HFFc6 (cell line): ENCODE measurements at places on chromosomes 7 and 10.

- no peak overlapping the region for H3K27ac ChIP-seq
- peaks cover 5% of the 10 kb centered on the region; the same call in 1 of the 2 replicates for H3K27me3 ChIP-seq
- peaks cover 20% of the 10 kb centered on the region for H3K4me1 ChIP-seq
- H3K4me3 ChIP-seq, result no peak overlapping the region
- peaks cover 48% of the 10 kb centered on the region for H3K36me3 ChIP-seq
These were observed 22.2 kb upstream of the SH2D4B start for GRCh38 chr10:80515511-80515910.

GRCh38 chr10:103885617-103886016, 30.2 kb upstream of the SH3PXD2A start:
- H3K36me3 ChIP-seq, result peaks cover 4% of the 10 kb centered on the region; the same call in 1 of the 2 replicates
- no peak for DNase-seq
- H3K4me1 ChIP-seq, result peaks cover 35% of the 10 kb centered on the region

GRCh38 chr7:139118234-139118804, 8.8 kb upstream of the ZC3HAV1 start:
- H3K4me1 ChIP-seq, result peaks cover 12% of the 10 kb centered on the region
- H3K4me3 ChIP-seq, result peak overlapping the region; percentile 11; the same call in 1 of the 2 replicates
- no peaks in the 10 kb centered on the region for H3K36me3 ChIP-seq
- DNase-seq, result peak; percentile 31
- H3K27ac ChIP-seq, result no peak overlapping the region

DNA sequence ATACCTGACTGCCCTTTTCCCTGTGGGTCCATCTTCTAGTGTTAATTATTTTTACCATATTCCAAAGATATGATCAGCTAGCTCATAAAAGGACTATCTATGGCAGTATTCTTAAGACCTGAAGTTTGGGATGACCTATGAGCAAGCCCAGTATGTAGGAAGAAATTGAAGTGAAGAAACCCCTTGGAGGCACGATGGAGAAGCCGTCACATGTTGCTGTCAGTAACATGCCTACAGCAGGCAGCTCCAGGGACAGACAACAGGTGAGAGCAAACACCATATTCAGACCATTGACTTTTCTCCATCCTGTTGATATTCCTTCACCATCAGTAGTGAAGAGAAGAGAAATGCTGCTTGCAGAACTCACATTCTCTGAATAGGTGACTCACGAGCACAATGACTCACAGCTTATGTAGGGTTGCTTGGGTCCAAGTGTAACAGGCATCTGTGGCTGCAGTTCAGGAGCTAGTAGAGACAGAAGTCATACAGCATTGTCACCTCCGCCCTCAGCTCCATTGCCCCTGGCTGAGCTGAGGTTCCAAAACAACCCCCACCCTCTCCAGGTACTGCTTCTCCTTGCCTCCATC, 8.4 kb upstream of the LYZL2 start:
- peak; percentile 85 for DNase-seq
- H3K4me1 ChIP-seq, result peaks cover 20% of the 10 kb centered on the region
- no peak overlapping the region for H3K4me3 ChIP-seq
- no peaks in the 10 kb centered on the region for H3K36me3 ChIP-seq

- H3K36me3 ChIP-seq, result no peaks in the 10 kb centered on the region
- peaks cover 52% of the 10 kb centered on the region for H3K4me1 ChIP-seq
- DNase-seq, result peak; percentile 71
- H3K4me3 ChIP-seq, result peak overlapping the region; percentile 84
These were observed 12.0 kb upstream of the GSAP start for GRCh38 chr7:77427996-77428603.

- H3K4me3 ChIP-seq, result no peak overlapping the region
- DNase-seq, result no peak
- H3K36me3 ChIP-seq, result no peaks in the 10 kb centered on the region
- no peaks in the 10 kb centered on the region for H3K4me1 ChIP-seq
These were observed 97.7 kb upstream of the FGFR2 start for GRCh38 chr10:121695731-121696464.

DNA sequence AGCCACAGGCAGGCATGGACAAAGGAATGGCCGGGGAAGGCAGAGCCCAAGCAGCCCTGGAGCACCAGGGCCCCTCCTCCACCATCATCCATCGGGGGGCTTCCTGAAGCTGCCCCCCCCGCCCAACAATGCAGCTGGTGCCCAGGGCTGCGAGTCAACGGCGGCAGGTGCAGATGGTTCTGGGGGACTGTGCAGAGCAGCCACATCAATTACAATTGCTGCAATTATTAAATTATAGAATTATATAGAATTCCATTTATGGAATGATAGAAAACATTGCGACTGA, 28.3 kb downstream of the EBF3 start:
- H3K27me3 ChIP-seq, result peaks cover 4% of the 10 kb centered on the region
- H3K4me3 ChIP-seq, result no peak overlapping the region
- DNase-seq, result no peak
- H3K27ac ChIP-seq, result no peak overlapping the region
- no peaks in the 10 kb centered on the region for H3K36me3 ChIP-seq
- H3K4me1 ChIP-seq, result no peaks in the 10 kb centered on the region

DNA sequence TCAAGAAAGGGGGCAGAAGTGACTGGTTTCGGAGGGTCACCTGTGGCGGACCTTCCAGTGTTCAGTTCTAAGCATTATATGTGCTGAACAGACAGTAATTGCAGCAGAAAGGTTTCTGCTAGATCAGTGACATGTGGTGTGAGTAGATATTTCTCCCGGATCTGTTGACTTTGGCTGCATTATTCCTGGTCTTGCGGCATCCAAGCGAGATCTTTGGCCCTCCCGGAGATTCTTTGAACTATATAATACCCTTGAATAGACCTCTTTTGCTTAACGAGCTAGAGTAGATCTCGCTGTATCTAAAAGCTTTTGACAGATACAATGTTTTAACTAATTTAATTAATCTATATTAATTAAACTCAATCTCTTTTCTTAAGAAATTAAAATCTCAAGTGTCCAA, 99.8 kb downstream of the PTN start:
- H3K27me3 ChIP-seq, result no peaks in the 10 kb centered on the region; the same call in 1 of the 2 replicates
- no peak overlapping the region for H3K4me3 ChIP-seq
- no peaks in the 10 kb centered on the region for H3K36me3 ChIP-seq
- no peak overlapping the region for H3K27ac ChIP-seq

- H3K27me3 ChIP-seq, result 0 out of 2 replicates have a peak, but pooled peaks cover 1% of the 10 kb centered on the region
- H3K4me1 ChIP-seq, result no peaks in the 10 kb centered on the region
- H3K4me3 ChIP-seq, result no peak overlapping the region
- no peak for DNase-seq
- H3K36me3 ChIP-seq, result no peaks in the 10 kb centered on the region
These were observed 420.7 kb upstream of the NFE2L3 start for GRCh38 chr7:25731068-25731845.

- H3K27me3 ChIP-seq, result no peaks in the 10 kb centered on the region
- DNase-seq, result no peak
- H3K27ac ChIP-seq, result no peak overlapping the region
- H3K36me3 ChIP-seq, result no peaks in the 10 kb centered on the region
- H3K4me1 ChIP-seq, result peaks cover 16% of the 10 kb centered on the region
These were observed 132.2 kb downstream of the BBS9 start for GRCh38 chr7:33261585-33261984.

DNA sequence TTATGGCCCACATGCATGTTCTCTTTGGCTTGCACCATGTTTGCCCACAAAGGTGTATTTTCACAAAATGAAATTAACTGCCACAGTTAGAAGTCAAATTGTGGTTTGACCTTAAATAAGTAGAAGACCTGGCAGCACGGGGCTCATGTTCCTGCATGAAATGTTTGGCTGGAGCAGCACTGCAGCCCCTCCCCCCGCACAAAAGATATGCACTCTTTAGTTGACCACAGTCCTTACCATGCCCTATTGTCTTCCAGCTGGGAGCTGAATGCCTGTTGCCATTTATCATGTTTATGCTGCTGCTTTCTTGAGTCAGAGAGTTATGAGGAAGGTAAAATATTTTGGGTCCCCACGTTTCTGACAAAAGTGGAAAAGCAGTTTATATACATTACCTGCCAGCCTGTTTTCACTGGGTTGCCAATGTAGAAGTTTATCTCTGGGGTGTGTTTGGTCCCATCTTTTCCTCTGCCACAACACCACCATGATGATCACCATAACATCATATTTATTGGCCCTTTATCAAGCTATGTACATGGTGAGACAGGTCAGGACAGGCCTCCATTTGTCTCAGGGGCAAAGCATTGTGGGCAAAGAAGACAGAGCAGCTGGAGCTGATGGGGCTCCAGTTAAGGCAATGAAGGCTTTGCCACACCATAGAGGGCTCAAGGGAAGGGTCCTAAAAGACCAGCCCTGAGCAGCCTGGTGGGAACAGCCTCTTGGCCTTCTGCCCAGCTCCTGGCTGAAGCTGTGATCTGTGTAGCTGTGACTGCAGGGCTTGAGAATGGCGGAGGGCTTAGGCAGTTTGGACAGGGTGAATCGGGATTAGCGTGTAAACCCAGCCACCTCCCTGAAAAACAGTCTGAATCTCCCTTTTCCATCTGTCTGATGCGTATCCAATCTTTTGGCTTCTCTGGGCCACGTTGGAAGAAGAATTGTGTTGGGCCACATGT, 5.4 kb downstream of the PRF1 start:
- no peak for DNase-seq
- no peak overlapping the region for H3K4me3 ChIP-seq
- H3K4me1 ChIP-seq, result no peaks in the 10 kb centered on the region
- no peaks in the 10 kb centered on the region for H3K36me3 ChIP-seq
- no peak overlapping the region for H3K27ac ChIP-seq
- H3K27me3 ChIP-seq, result peaks cover 41% of the 10 kb centered on the region

GRCh38 chr7:69211739-69212138, 386.5 kb upstream of the AUTS2 start:
- no peak for DNase-seq
- H3K4me1 ChIP-seq, result no peaks in the 10 kb centered on the region
- peaks cover 1% of the 10 kb centered on the region; the same call in 1 of the 2 replicates for H3K27me3 ChIP-seq
- no peak overlapping the region for H3K4me3 ChIP-seq
- H3K27ac ChIP-seq, result no peak overlapping the region
- no peaks in the 10 kb centered on the region; the same call in 1 of the 2 replicates for H3K36me3 ChIP-seq

DNA sequence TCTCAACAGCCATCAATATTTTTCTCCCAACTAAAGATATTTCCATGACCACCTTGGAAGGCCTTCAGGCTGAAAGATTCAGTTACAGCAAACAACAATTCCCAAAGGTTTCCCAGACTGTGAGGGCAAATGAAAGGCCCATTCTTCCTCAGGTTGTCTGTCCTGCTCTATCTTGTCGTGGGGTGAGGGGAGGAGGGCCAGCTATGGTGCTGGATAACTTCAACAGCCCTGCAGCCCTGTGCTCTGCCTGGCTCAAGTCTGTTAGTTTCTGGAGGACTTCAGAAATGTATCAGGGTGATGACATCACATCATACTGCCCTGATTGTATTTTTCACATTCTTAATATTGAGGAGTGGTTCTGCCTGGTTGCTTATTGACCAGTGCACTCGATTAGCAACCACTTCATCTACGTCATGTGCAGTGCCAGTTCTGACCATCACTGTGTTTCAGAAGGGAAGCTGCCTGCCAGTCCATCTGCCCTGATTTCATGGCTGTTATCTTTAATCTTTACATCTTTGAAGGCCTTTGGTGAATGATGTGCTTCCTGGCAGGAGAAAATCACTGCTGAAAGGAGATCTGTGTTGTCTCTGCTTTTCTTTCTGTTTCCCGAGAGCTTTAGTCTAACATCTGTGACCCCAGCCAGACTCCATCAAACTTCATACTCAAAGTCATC, 135.5 kb downstream of the NRF1 start:
- peaks cover 4% of the 10 kb centered on the region; the same call in 1 of the 2 replicates for H3K36me3 ChIP-seq
- H3K27me3 ChIP-seq, result peaks cover 2% of the 10 kb centered on the region; the same call in 1 of the 2 replicates
- no peaks in the 10 kb centered on the region for H3K4me1 ChIP-seq
- DNase-seq, result no peak
- H3K27ac ChIP-seq, result no peak overlapping the region
- H3K4me3 ChIP-seq, result no peak overlapping the region

- H3K4me1 ChIP-seq, result peaks cover 7% of the 10 kb centered on the region
- H3K36me3 ChIP-seq, result peaks cover 13% of the 10 kb centered on the region
- peaks cover 48% of the 10 kb centered on the region for H3K27me3 ChIP-seq
- no peak for DNase-seq
- H3K27ac ChIP-seq, result no peak overlapping the region
These were observed 10.0 kb upstream of the MEST start for GRCh38 chr7:130481898-130482297.

- H3K27me3 ChIP-seq, result no peaks in the 10 kb centered on the region
- H3K36me3 ChIP-seq, result no peaks in the 10 kb centered on the region
- DNase-seq, result no peak
- H3K4me3 ChIP-seq, result no peak overlapping the region
These were observed 96.1 kb upstream of the BMPER start for GRCh38 chr7:33809228-33809627.

DNA sequence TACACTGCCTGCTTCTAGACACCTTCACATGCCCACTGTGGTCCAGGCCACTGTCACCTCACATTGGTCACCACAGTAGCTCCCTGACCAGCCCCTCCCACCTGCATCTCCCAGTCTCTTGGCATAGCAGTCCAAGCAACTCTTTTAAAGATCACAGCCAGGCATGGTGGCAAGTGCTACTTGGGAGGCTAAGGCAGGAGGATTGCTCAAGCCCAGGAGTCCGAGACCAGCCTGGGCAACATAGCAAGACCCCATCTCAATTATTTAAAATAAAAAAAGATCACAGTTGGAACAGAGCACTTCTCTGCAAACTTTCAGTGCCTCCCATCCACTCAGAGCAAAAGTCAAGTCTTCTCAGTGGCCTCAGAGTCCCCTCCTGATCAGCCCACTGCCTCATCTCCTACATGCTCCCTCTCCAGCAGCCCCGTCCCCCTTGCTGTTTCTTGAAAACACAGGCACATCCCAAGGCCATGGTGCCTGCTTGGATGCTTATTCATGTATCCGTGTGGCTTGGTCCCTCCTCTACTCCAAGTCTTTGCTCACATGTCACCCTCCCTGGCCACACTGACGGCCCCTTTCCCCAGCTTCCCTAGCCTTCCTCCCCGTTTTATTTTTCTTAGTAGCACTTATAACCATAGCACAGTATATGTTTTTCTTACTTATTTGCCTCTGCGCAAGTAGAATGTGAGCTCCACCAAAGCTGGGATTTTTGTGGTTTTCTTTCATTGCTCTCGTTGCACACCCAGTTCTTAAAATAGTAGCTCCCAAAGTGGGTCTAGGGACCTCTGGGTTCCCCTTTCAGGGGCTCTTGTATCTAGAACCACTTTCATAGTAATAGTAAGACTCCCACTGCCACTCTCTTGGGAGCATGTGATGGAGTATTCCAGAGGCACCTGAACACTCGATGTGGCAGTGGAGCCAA, 19.5 kb downstream of the TSPAN15 start:
- DNase-seq, result no peak
- no peaks in the 10 kb centered on the region for H3K36me3 ChIP-seq
- no peak overlapping the region for H3K4me3 ChIP-seq
- H3K4me1 ChIP-seq, result peaks cover 47% of the 10 kb centered on the region
- H3K27ac ChIP-seq, result no peak overlapping the region
- H3K27me3 ChIP-seq, result no peaks in the 10 kb centered on the region; the same call in 1 of the 2 replicates

GRCh38 chr7:93226310-93226709, at the start of gene HEPACAM2:
HEPACAM2 (minus strand) TSS chr7:93226469.
- H3K36me3 ChIP-seq, result no peaks in the 10 kb centered on the region
- DNase-seq, result no peak
- H3K4me3 ChIP-seq, result no peak within 1 kb of the TSS
